ENCODE measurements at places on chromosomes 12 and 14. TPM values are rescaled to one million over a fixed set of nuclear protein-coding genes. Genes with fewer than 3 reads are reported as not detected.

DNA sequence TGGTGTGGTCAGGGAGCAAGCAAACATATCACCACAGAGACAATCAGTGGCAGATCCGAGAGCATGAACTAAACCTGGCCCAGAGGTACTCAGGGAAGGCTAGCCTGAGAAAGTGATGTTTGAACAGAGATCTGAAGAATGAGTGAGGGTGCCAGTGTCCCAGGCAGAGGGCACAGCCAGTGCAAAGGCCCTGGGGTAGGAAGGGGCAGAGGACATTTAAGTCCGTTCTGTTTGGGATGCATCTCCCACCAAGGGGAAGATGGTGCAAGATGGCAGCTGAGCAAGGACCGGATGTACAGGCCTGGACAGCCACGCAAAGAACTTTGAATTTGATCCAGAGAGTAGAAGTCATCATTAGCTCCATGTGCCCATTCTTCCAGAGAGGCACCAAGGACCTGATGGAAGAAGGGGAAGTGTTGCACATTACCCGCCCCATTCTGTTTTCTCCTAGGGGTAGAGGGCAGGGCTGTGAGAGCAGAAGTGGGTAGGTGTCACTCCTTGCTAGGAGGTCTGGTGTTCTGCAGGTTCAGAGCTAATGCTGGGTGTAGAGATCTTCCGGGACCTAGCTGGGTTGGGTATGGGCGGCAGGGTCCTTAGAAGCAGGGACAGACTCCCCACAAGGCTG, 3.9 kb downstream of the DTX1 start:
- DNase-seq = no peak

- peak; percentile 29 for DNase-seq
Observed at GRCh38 chr12:48379794-48380193, 29.1 kb upstream of the ZNF641 start.

- DNase-seq = no peak
Observed at GRCh38 chr14:99971941-99972747, 93.1 kb upstream of the EVL start.

DNA sequence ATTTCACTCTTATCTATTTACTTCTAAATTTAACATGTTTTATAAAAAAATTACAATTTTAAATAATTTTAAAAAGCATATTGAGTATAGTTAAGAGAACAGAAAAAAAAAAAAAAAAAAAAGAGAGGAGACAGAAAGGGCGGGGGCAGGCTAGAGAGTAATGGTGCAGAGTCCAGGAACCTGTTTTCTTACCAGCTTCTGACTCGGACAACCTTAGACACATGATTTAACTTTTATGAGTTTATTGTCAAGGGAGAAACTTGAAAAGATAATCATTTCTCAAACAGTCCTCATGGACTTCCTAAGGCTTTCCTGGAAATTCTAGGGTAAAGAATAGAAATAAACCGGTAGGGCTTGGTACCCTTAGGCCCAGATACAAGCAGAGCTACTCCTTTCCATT, 84.3 kb downstream of the RPS6KA5 start:
- DNase-seq = no peak

The RPAP3 gene
- total RNA-seq = 9.9 TPM

GRCh38 chr12:63779498-63780481, at the start of gene RXYLT1:
Gene RXYLT1, plus strand, starts transcription at chr12:63779909. Its CDS starts 52 bp downstream, at chr12:63779961.
- peak; percentile 49 for DNase-seq

The PNMA1 gene
- 13.1 TPM for total RNA-seq

The SLC7A8 gene
- 1.1 TPM for total RNA-seq
